PC-9 (cell line): ENCODE measurements at places on chromosomes 2 and 18. TPM values are rescaled to one million over a fixed set of nuclear protein-coding genes. Genes with fewer than 3 reads are reported as not detected.

NLRC4 gene
- not detected in 2 replicates for total RNA-seq

- H3K36me3 ChIP-seq, result no peaks in the 10 kb centered on the region
- H3K4me1 ChIP-seq, result no peaks in the 10 kb centered on the region
- H3K4me3 ChIP-seq, result no peak overlapping the region
- H3K27me3 ChIP-seq, result no peaks in the 10 kb centered on the region
- no peak overlapping the region for H3K27ac ChIP-seq
- DNase-seq, result no peak
Observed at GRCh38 chr2:234399451-234400246, 97.2 kb downstream of the ARL4C start.

DNA sequence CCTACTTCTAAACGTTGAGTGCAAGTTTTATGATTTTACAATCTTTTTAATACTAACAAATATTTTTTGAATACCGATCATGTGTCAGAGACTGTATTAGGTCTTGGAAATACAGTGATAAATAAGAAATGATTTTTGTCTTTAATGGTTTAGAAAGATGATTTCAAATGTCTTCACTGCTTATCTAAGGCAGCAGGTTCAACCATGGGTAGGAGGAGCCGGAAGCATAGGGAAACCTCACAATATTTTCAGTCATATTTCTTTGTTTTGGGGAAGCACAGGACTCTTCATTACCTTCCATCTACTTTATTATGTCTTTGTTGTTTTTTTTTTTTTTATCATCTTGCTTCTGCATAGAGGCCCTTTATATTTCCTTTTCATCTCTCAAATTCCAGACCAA is 165.2 kb upstream of the EPC2 start:
- no peak for DNase-seq
- H3K27me3 ChIP-seq, result no peaks in the 10 kb centered on the region
- H3K4me1 ChIP-seq, result no peaks in the 10 kb centered on the region
- H3K4me3 ChIP-seq, result no peak overlapping the region
- H3K27ac ChIP-seq, result no peak overlapping the region

SERPINB7 gene
- total RNA-seq, result 3.0 and 4.2 TPM in 2 replicates

GRCh38 chr18:37426586-37426985 is 139.0 kb downstream of the CELF4 start:
- H3K4me1 ChIP-seq, result no peaks in the 10 kb centered on the region
- DNase-seq, result no peak
- no peaks in the 10 kb centered on the region for H3K36me3 ChIP-seq
- H3K27ac ChIP-seq, result no peak overlapping the region
- H3K4me3 ChIP-seq, result no peak overlapping the region
- H3K27me3 ChIP-seq, result no peaks in the 10 kb centered on the region

GRCh38 chr2:160582490-160583145 is 89.0 kb upstream of the RBMS1 start:
- H3K36me3 ChIP-seq, result no peaks in the 10 kb centered on the region
- peak; percentile 29 for DNase-seq
- H3K4me1 ChIP-seq, result peaks cover 7% of the 10 kb centered on the region

GRCh38 chr2:190809139-190809764 is 71.4 kb upstream of the GLS start:
- no peak overlapping the region for H3K4me3 ChIP-seq
- no peaks in the 10 kb centered on the region for H3K36me3 ChIP-seq
- no peaks in the 10 kb centered on the region for H3K4me1 ChIP-seq
- H3K27ac ChIP-seq, result no peak overlapping the region
- no peak for DNase-seq
- no peaks in the 10 kb centered on the region for H3K27me3 ChIP-seq

DNA sequence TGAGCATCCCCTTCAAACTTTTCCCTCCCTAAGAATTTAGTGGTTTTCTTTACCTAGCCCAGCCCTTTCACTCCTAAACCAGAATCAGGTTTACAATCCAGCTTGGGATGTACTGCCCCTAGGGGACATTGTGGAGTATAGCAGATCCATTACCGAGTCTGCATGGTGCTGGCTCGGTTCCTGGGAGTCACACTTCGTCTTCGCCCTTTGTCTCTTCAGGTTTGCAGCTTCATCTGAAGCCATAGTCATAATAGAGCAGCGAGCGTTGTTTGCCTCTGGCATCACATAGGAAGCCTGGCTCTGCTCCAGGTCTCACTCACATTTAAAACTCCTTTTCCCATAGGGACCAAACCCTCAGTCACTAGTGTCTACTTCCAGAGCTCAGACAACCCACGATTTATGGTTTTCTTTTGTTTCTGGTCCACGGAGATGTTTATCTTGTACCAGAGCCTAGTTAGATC is 16.8 kb upstream of the LYPD6 start:
- DNase-seq, result no peak
- no peak overlapping the region for H3K4me3 ChIP-seq
- H3K36me3 ChIP-seq, result no peaks in the 10 kb centered on the region
- H3K27ac ChIP-seq, result no peak overlapping the region
- H3K4me1 ChIP-seq, result no peaks in the 10 kb centered on the region
